CD4-positive, alpha-beta T cell treated with Interleukin-6 at 100 ng/mL for 8 hours (primary cell): ENCODE measurements at places on chromosomes 7 and 10.
A peak's percentile ranks its signal among the peaks of the same experiment; 100 is the strongest.

DNA sequence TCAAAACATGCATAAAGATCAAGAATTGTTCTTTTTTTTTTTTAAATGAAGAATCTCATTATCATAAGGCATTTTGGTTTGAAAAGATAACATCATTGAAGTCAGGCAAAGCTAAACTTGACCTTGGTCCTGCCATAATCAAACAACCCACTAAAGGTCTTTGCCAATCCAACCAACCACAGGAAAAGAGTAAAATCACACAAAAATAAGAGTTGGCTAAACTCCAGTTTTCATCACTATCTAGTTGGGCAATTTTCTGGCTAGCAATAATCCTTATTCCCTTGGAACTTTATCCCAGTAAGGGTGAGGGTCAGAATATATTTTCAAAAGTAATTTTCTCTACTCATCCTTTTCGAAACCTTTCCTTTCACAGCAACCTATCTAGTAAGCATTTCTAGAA lies 62.4 kb downstream of the HIBADH start:
- DNase-seq: no peak

DNA sequence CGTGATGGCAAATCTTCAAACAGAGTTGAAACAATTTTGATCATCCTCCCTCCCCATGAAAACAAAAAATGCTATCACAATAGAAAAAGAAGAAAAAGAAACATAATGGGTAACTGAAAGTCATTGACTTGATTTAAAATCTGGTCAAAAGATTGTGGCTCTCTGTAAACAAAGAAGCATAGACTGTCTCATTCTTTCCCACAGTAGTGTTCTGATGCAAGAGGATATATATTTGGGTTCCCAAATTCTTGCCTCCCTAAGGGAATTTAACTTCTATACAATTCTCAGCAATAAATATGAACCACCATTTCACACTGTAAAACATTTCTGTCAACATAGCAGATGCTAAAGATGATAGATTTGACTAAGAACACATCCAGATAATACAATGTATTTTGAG lies 32.8 kb upstream of the MEOX2 start:
- DNase-seq: no peak

DNA sequence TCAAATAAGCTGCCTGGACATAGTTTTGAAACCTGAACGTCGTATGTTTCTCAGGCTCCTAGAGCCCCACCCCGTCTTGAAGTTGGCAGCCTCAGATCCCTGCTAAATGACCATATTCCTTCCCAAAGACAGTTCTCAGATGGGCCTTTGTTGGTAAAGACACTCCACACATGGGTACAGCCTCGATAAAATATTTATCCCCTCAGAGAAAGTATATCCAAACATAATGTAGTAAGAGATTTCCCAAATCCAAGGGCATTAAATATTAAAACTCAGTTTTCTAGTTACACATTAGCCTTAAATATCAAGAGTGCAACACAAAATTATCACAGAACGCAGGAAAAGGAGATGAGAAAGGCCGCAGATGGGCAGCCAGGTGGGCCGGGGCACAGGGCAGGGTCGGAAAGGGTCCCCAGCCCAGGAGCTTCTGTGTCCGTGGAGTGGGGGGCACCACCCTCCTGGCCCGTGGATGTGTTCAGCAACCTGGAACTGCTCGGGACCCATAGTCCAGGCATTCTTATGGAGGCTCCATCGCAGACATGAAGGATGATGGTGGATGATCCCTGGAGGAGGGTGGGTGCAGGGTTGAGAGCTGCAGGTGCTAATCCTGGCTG lies 1.5 kb upstream of the CFAP46 start:
- DNase-seq: no peak

GRCh38 chr10:103845972-103846371 lies 9.4 kb downstream of the SH3PXD2A start:
- peak; percentile 52 for DNase-seq

DNA sequence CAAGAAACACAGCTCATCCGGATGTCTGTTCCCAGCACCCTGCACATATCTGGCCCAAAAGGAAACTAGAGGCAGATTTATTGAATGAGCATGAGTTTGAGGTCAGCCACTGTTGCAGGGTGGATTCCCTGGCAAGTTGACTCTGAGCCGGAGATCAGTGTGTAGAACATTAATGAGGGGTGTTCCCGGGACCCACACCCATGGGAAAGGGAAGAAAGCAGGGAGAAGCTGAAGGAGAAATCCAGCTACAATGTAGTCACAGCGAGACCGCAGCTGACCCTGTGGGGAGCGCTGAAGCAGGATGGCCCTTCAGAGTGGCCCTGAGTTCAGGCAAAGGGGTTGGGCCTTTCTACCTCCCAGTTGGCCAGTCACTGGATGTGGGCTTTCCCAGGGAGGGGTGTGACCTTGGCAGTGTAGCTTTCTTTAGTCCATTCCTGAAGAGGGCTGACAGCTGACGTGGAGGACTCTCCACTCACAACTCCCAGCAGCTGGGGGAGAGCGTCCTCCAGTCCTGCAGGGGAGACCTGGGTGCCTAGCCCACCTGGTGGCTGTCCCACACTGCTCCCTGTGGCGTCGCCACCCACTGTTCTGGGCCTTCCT lies 324.2 kb upstream of the ZMIZ1 start:
- DNase-seq: no peak

DNA sequence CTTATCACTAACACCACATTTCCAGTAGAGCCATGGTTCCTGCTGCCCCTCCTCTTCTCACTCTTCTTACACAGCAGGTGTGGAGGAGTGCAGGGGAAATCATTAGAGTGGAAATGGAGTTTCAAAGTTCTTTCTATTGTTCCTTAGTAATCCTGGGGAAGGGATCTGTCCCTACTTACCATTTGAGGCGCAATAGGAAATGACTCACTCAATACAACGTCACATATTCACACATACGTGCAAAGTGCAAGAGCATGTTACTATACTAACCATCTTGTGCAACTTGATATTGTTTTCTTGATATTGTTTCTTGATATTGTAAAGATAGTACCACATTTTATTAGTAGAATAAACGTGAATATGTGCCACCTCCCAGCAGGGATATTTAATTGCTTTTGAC lies 1010.2 kb downstream of the DNAJB9 start:
- DNase-seq: no peak

GRCh38 chr10:21363731-21364104 lies 161.8 kb downstream of the SKIDA1 start:
- DNase-seq: no peak

DNA sequence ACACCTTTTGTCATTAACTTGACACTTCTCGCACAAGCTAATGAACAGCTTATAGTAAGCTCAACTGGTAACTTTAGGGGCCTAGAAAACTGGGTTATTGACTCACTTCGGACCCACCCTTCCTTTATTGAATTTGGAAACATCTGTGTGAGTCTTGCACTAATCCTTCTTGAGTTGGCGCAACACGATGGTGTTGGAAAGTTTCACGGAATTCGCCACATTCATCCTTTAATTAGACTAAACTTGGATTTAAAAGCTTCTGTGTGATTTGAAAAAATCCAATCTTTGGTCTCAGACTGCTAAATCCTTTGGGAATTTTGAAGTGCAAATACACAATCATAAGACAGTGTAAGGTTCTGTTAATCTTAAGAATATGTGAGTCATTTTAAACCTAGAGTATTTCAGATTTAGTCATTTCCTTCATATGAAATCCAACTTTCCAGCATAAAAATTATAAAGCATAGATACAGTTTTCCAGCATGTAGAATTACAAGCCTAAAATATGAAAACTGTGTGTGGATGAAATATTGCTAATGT lies 15.1 kb downstream of the FZD8 start:
- DNase-seq: no peak

DNA sequence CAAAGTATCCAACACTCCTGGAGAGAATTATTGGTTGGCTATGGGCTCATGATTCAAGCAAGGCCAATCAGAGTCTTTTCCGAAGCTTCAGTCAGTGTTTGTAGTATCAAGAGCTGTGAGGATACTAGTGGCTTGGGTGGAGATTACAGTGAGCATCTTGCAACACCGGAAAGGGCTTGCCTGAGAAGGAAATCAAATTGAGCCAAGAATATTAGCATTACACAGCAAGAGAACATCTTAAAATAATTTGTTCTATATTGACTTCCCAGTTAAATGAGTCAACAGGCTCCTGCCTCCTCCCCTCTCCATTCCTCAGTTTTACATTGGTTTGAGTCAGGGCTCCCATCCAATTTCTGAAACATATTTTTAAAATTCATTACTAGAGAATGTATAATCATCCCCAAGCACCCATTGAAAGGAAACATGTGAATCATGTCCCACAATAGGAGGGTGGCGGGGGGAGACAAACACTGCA lies 127.4 kb downstream of the ELAPOR2 start:
- no peak for DNase-seq

DNA sequence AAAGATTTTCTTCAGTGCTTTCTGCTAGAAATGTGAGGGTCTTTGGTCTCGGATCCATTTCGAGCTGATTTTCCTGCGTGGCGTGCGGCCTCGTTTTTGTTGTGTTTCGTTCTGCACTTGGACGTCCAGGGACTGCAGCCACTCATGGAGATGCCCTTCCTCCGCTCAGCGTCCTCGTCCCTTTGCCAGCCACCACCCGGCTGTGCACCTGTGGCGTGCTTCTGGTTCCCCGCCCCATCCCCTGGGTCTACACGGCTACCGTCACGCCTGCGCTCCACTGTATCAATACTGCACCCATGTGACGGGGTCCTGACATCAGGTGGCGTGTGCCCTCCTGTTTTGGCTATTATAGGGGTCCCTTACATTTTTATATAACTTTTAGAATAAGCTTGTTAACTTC lies 42.7 kb upstream of the NKX6-2 start:
- DNase-seq: no peak

GRCh38 chr10:44361109-44361508 lies 23.8 kb downstream of the CXCL12 start:
- no peak for DNase-seq

DNA sequence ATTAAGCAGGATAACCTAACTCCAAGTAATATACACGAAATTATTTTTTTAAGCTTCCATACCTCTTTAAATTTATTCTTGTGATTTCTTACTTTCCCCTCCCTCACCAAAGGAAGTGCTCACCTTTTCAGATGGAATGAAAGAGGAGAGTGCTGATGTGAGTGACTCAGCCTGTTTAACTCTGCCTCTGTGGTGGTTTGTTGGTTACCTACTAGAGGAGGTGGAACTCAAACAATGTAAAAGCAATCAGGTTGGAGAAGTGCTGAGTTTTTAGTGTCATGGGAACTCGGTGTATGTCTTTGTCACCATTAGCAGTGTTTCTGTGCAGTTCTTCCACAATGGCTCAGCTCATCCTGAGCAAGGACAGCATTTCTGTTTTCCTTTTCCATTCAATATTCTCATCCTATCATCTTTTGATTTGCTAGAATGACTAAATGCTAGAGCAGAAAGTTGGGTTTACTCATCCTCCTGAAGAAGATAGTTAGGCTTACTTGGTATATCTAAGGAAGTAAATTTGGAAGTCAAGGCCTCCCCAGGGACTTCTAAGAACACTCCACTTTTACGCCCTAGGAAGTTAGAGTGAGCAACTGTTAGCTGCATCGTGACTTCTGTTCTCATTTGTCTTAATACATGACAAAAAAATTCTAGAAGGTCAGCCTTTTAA lies 6.0 kb downstream of the ADD3 start:
- DNase-seq: peak; percentile 52

DNA sequence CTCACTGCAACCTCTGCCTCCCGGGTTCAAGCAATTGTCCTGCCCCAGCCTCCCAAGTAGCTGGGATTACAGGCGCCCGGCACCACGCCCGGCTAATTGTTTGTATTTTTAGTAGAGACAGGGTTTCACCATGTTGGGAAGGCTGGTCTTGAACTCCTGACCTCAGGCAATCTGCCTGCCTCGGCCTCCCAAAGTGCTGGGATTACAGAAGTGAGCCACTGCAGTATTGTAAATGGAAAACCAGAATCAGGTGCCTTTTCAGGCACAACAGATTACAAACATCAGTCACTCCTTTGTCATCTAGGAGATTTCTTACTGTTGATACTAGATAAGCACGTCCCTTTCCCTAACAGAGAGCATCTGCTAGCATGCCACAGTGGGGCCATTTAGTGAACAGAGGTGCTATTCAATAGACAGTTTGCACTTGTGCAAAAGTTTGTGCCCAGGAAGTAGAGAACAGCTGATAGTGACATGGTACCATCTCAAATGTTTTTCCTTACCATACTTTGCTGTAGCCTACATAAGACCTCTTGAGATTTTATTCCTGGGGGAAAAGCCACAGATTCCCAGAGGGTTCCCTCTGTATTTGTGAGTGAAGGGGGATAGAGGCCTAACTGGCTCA lies 24.5 kb upstream of the WAC start:
- DNase-seq: no peak

GRCh38 chr7:28855538-28856217 lies 102.5 kb downstream of the TRIL start:
- DNase-seq: no peak

DNA sequence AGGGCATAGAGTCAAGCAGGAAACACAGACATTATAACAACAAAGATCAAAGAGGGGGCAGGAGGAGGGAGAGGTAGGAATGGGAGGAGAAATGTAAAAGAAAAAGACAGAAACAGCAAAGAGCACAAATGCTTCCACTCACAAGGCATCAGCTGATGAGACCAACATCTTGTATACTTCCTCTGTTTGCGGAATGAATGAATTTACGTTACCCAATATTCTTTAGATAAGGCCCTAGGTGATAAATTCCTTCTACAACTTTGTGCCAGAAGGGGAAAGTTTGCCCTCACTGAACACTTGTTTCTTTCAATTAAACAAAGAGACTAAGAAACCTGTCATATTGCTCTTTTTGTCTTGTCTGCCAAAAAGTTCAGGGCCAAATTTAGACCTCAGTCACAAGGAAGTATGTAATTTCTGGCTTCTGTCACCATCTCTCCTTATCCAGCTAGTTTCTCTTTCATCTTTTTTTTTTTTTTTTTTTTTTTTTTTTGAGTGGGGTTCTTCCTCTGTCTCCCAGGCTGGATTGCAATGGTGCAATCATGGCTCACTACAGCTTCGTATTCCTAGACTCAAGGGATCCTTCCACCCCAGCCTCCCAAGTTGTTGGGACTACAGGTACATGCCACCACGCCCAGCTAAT lies 116.4 kb upstream of the NANOS1 start:
- DNase-seq: no peak

GRCh38 chr10:68963151-68963550 lies 7.2 kb downstream of the DDX21 start:
- no peak for DNase-seq

DNA sequence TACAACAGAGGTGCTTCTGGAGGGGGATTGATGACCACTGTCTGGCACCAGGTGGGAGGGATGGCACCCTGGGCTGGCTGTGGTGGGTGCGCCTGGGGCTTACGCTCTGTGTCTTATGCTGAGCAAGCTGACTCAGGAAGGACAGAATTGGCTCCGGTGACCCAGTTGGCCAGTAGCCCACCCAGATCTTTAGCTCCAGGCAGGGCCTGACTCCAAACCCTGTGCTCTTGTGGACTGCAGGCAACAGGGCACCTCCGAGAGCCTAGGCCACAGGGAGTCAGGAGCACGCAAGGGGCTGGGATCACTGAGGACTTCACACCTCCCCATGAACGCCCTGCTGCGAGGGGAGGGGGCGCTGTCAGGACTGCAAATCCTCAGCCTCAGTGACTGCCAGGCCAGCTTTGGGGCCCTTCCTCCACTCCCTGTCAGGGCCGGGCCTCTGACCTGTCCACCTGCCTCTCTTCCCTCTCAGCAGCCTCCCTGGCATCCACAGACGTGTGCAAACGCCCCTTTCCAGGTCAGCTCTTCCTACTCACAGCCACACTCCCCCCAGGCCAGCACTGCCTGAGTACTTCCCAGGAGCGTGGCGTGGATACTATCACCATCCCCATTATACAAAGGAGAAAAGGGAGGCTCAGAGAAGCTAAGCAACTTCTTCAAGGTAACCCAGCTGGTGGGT lies 118.7 kb downstream of the SLIT1 start:
- DNase-seq: no peak

- DNase-seq: no peak
Measured at GRCh38 chr10:11856678-11857077, 33.5 kb downstream of the PROSER2 start.

- DNase-seq: no peak
Measured at GRCh38 chr7:26861050-26861449, 3.3 kb downstream of the SKAP2 start.
